ENCODE measurements at places on chromosomes 12 and 14.

DNA sequence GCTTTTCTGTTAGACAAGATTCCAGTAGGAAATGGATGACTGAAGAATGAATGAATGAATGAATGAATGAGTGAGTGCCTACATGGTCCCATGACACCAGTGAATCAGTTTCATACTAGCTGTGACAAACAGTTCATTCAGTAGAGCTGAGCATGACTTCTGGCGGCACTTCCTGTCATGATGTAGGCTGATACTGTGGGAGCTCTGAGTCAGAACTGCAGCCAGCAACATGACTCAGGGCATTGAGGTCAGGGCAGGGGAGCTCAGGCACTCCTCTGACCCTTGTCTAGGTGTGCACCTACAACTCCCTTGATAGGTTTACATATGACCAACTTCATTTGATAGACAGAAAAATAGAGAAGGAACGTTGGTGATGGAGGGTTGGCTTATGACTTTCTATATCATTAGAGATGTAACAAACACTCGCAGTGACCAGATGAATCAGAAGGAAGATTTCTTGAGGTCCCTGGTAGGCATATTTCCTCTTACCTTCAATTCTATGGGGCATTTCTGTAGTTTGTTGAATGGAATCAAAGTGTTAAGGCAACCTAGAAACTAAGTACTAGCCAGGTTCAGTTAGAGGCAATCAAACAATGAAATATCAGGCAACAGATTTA is 139.3 kb upstream of the ARHGAP5 start:
- DNase-seq, result peak; percentile 70

DNA sequence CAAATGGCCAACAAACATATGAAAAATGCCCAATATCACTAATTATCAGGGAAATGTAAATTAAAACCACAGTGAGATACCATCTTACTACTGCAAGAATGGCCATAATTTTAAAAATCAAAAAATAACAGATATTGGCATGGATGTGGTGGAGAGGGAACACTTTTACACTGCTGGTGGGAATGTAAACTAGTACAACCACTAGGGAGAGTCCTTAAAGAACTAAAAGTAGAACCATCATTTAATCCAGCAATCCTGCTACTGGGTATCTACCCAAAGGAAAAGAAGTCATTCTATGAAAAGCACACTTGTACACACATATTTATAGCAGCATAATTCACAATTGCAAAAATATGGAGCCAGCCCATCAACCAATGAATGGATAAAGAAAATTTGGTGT is 459.7 kb downstream of the GXYLT1 start:
- no peak for DNase-seq

DNA sequence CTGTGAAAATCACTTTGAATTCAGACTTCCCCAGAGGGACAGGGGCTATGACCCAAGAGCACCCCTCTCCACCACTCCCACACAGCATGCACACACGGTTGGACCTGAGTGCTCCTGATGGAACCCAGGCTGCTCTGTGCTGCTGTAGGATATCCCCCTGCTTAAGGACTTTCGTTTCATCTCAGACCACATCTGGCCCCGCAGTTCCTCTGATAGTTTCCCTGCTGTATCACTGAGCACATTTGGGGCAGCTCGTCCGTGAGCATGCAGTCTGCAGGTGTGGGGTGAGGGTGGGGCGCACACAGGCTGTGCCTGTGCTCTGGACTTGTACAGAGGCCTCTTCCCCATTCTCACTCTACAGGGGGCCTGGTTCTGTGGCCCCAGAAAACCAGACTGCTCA is 345.2 kb upstream of the FKBP4 start:
- no peak for DNase-seq

DNA sequence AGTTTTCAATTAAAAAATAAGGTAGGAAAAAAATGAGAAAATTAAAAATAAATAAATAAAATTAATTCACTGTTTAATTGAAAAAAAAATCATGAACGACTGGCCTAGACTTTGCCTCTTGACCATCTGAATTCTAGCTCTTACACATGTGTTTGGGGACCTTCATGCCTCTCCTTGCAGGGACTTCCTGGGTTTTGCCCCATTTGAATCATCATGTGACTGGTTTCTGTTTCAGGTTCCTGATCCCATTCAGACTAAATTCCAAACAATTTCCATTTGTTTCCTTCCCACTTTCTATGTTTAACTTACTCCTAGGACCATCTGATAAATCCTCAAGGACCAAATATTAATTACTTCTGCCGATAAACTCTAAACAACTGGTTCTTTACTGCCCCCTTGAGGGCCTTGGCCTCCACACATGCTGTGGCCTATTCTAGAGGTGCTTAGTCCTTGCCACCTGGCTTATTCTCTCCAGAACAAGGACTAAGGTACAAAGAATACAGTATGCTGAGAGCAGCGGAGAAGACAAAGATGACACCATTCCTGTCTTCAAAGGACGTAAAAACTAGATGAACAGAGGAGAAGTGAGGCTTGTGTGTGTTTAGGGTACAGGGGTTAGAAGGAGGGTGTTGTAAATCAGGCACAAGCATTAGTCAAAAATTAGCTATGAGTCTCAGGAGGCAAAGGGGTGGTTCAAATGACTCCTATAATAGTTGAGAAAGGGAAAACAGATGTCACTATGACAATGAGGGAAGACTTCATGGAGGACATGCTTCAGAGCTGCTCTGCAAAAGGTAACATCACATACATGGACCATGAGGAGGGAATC is 125.8 kb upstream of the AVPR1A start:
- no peak for DNase-seq

DNA sequence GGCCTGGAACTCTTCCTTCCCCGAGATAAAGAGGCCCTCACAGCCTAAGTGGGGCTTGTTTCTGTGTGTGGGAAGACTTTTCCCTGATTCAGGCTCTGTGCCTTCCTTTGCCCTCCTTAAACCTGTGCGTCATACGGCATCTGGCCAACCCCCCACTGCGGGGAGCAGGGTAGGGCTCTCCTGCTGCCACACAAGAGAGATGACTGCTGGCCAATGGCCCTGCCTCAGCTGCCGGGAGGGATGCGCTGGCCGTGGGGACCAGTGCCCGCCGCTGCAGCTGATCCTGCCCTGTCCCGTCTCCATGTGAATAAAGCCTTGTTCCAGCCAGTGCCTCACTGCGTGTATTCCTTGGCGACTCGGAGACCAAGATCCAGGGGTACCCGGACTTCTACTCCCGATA is 42.5 kb upstream of the BEGAIN start:
- DNase-seq, result no peak

GRCh38 chr12:111741235-111741812 is 25.4 kb upstream of the ALDH2 start:
- DNase-seq, result peak; percentile 50

DNA sequence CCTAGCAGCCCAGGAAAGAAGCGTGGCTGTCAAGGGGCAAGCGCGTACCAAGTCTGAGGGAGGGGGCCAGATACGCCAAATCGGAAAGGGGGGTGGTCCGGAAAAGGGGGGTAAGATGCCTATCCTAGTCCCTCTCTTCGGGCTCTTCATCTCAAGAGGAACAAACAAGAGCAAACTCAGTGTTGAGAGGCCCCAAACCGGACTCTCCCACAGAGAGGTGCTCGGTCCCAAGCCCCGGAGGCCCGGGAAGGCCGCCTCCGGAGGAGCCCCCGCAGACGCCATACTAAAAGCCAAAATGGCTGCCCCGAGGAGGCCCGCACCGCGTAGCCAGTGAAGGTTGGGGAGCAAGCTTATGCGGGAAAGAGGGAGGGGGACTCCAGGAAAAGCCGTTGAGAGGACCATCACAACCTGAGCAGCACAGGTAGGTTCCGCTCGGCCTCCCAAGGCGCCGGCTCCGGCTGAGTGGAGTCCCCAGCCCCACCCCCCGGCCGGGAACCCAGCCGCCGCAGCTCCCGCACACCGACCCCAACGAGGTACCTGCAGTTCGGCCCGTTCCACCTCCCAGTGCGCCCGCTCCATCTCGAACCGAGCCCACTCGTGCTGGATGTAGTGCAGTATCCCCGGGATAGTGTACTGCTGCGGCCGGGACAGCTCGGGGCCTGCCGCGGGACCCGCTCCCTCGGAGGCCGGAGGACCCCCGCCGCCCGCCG is at the start of gene AP4S1:
AP4S1 (plus strand) TSS at position 283 of the 710 bp plus-strand sequence. CDS start 40,548 bp downstream, outside the sequence.
- peak; percentile 55 for DNase-seq

DNA sequence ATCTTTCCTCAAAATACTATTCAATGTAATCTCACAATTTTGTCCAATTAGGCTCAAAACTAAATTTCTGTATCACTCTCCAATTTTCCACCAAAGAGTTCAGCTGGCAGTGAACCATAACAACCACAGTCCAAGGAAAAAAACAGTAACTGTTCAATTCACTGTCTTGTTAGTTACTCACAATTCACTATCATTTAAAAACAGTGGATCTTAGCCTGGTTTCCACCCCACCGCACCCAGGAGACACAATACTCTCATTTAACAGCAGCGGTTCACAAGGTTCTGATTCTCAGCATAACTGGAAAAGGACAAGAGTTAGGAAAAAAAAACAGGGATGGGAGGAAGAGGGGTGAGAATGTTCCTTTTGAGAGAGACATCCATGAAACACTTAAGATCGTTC is 40.5 kb downstream of the MED13L start:
- DNase-seq, result no peak

DNA sequence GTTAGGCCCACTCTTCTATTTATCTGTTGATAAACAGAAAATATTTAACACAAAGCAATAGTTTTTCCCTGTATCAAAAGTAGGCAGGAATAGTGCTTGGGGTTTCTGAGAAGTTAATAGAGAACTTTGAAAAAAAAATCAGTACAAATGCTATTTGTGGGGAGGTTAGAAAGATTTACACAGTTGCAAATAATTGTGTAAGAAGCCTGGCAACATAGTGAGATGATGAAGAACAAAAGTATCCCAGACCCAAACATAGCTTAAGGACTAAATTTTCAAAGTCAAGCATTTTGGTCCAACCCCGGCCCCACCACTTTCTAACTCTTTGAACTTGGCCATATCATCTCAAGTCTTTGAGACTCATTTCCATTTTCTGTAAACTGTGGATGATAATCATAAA is 687.5 kb upstream of the TMEM132C start:
- no peak for DNase-seq

DNA sequence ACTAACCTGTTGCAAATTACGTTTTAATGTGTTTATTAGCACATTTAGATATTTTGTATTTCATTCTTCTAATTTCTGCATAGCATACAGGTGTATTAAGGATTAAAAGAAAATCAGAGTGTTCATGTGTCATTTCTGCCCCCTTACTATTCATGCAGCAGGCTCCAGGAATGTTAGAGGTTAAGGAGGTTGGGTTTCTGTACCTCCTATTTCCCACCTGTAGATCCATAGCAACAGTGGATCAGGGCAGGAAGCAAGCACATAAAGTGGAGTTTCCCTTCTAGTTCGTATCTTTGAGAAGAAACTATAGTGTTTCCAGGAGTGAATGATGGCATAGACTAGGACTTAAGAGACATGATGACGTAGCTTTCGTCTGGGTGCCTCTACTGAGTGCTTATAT is 18.9 kb downstream of the JKAMP start:
- no peak for DNase-seq

- DNase-seq, result no peak
These were observed 91.1 kb upstream of the DYNC1H1 start for GRCh38 chr14:101873076-101873825.

- DNase-seq, result no peak
These were observed 47.5 kb downstream of the PPFIBP1 start for GRCh38 chr12:27571463-27571862.

GRCh38 chr14:89486961-89487360 is 69.9 kb upstream of the FOXN3 start:
- no peak for DNase-seq

GRCh38 chr14:24673059-24673458 is 39.1 kb upstream of the GZMB start:
- DNase-seq, result no peak

GRCh38 chr12:4356041-4356327 is 23.5 kb downstream of the FGF23 start:
- DNase-seq, result peak; percentile 24

DNA sequence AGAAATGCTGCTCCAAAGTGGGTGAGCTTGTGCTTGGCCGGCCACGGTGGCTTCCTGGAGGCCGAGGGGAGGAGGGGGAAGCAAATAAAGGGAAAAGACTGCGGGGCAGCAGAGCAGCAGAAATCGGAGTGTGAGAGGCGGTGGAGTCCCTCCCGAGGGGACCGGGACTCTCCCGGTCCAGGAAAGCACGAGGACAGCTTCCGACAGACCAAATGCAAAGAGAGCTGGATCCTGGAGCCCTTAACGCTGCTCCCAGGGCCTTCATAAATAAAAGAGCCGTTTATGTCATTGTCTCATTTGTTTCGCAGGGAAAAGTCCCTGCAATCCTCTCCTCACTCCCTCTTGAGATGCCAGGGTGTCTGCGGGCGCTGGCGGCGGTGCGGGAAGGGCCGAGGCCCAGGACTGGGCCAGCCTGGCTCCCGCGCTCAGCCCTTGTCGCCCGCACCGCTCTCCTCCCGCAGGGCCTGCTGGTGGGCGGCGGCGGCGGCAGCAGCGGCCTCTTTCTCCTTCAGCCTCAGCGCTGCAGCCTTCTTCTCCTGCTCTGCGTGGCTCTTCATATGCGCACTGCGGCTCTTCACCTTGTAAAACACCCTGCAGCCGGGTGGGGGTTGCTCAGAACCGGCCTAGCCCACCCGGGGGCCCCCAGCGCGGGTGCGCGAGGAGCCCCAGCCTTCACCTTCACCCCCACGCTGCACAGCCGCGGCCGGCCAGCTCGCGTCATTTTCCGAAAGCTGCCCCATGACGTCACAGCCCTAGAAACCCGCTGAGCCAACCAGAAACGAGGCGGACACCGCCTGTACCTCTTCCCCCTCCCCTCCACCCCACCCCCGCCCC is 4.5 kb upstream of the PNMA1 start:
- DNase-seq, result no peak

DNA sequence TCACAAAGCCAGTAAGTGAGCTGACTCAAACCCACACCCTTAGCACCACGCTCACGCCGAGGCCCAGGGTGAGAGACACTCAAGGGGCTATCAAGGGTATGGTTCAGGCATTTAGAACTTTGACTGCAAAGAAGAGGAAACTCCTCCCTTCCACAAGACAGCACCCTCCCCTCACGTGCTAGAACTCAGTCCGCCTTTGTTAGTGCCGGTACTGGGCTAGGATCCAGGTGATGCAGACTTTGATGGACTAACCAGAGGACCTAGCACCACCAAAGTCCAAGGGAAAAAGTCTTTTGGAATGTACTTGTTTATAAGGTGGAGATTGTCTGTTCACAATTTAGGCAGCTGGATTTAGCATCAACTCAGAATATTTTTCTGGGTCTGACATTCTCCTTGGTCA is 33.7 kb downstream of the VWF start:
- peak; percentile 23 for DNase-seq

- peak; percentile 72 for DNase-seq
These were observed 8.6 kb downstream of the SLC25A29 start for GRCh38 chr14:100297320-100298300.

- DNase-seq, result no peak
These were observed 409.6 kb downstream of the MED13L start for GRCh38 chr12:115867854-115868253.

Data from transverse colon (tissue), 4 donors.